Hematopoietic multipotent progenitor cell (in vitro differentiated cells): ENCODE measurements at places on chromosomes 6 and 20.

DNA sequence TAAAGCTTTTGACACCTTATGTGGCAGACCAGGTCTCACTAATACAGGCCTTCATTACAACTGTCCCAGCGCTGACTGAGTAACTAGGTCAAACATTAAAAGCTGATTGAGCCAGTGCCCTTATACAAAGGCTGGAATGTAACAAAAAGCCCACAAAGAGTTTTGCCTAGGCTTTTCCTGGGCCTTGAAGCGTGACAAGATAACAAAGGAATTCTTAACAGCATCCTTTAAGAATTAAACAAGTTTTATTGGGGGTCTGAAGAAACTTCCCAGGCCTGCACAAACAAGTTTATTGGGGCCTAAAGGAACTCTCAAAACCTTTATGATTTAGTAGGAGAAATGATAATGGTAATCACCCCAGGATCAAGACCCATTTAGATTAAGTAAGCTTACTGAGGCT, 267.6 kb upstream of the FAM83B start:
- no peak for DNase-seq

GRCh38 chr20:8208226-8208625, 76.2 kb downstream of the PLCB1 start:
- DNase-seq: no peak

DNA sequence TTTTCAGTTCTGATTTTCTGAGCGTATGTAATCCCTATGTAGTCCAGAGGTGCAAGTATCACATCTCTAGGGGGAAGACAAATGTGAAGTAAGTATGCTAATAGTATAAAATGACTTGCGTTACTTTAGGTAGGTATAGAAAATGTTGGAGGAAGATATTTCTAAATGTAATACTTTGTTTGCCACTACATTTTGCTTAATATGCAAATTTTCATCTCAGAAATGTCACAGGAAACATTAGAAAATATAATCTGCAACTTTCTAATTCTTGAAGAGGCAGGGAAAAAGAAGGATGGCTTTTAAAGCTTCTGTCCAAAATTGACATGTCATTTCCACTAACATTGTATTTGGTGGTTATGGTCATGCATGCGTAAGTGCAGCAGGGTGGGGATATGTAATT, 85.6 kb downstream of the CD2AP start:
- DNase-seq: no peak

GRCh38 chr6:12010635-12011275, 1.4 kb upstream of the HIVEP1 start:
- no peak for DNase-seq

- no peak for DNase-seq
Measured at GRCh38 chr6:18481870-18482269, 94.7 kb downstream of the RNF144B start.
